ENCODE measurements at places on chromosomes 1 and 21.
A peak's percentile ranks its signal among the peaks of the same experiment; 100 is the strongest.

DNA sequence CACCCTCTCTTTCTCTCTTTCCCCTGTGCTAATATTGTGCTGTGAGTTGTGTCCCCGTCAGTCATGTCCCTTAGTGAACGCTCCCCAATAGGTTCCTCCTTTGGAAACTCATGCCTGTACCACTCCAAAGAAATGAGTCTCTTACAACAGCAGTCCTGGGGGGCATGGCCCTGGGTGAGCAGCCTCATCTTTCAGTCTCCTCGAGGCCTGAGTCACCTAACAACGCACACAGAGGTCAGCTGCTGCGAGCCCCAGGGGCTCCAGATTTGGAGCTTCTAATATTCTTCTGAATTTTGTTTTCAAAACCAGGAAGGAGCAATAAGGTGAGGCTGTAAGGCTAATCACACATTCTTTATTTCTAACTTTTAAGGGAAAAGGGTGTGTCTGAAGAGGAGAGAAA, 30.5 kb upstream of the ZBTB8A start:
- no peak for DNase-seq

GRCh38 chr1:178093951-178094738, at the start of gene RASAL2:
Gene RASAL2 (plus strand): TSS chr1:178094104. CDS start chr1:178094493, 389 bp downstream.
- DNase-seq: no peak

GRCh38 chr1:85824066-85824840, 116.0 kb upstream of the ZNHIT6 start:
- DNase-seq: no peak

- DNase-seq: no peak
These were observed 12.6 kb upstream of the ADORA3 start for GRCh38 chr1:111516005-111516535.

DNA sequence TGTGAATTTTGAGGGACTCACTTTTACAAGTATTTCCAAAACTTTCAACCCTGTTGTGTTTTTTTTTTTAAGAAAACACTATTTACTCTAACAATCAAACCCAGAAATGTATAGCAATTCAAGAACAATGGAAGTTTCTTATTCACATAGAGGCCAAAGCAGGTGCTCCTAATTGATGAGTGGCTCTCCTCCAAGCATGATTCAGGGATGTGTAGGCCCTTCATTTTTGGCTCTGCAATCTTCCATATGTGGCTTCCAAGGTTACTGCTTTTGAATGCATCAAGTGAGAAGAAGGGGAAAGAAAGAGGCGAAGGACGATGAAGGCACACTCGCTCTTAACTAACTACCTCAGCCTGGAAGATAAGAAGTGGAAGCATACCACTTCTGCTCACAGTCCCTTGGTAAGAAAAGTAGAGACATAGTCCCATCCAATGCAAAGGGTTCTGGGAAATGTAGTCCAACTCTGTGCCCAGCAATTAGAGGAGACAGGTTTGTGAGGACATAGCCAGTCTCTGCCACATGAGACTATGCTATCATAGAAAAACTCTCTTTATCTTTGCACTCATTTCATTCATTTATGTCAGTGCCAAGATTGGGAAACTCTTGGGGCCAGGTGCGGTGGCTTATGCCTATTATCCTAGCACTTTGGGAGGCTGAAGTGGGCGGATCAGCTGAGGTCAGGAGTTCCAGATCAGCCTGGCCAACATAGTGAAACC, 46.0 kb downstream of the OPTC start:
- DNase-seq: no peak

DNA sequence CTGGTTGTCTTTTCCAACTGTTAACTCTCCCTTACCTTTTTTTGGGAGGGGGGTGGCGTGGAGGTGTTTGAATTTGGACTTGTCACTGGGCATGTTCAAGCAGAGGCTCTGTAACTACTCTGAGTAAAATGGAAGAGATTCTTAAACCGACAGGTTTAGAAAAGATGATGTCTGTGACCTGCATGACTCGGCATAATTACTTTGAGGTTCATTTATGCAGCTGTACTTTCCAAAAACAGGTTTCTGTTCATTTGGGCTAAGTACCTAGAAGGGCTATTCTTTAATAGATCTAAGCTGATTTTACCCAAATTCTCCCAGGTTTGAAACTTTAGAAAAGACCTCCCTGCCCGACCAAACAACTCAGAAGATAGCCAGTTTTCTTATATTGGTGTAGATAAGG, 80.3 kb downstream of the SLC35A3 start:
- DNase-seq: no peak

DNA sequence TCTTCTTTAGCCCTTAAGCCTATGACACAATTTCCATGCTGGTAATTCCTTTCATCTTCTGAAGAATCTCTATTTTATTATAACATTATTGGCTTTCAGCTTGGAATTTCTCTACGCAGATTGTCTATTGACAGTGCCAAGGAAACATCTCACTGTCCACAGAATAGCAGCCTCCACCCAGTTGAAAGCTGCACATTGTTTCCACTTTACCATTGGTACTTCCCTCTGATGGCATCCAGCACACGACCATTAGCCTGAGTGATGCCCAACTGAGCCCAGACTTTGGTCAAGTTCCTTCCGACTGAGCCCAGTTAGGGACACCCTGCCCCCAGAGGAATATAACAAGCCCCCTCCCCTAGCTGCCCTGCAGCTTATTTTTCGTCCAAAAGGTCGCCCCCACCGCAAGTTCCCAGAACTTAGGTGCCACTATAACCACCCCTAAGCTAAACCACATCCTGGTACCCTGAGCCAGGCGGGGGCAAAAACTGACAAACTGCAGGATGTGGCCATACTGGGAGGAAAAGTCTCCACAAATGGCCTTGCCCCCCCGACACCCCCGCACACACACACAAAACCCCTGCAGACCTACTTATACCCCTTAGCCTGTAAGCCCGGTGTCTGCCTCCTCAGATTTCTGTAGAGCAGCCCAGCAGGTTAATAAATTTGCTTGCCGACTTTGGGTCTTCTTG, 13.2 kb downstream of the GBP5 start:
- DNase-seq: no peak

GRCh38 chr1:31413405-31414001, 490 bp downstream of the SERINC2 start:
- DNase-seq: peak; percentile 55

DNA sequence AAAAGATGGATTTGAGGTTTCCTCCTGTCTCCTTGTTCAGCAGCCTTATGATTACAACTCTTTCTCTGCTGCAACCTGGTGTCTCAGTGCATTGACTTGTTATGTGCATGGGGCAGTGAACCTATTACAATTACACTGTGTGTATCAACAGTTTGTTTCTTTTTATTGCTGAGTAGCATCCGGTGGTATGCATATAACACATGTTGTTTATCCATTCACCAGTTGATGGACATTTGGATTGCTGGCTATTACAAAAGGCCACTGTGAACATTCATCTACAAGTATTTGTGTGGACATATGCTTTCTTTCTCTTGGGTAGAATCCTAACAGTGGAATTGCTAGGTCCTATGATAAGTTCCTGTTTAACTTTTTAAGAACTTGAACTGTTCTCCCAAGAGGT, 65.9 kb downstream of the FMO4 start:
- DNase-seq: no peak

DNA sequence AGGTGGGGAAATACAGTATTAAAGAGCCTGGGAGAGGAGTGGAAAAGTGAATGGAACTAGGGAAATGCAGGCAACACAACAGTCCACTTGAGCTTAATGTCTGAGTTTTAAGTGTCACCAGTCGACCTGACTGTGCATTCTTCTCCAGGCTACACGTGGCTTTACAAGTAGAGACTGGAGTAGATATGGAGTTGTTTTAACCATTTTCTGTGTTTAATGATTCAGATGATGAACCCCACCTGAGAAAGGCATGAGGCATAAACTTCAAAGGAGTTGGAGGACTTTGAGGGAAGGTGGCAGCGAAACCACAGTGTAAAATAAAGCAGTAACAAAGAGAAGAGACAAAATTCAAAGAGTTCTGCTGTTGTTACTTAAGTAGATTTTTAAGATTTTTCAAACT, 12.6 kb downstream of the FUBP1 start:
- DNase-seq: no peak

- DNase-seq: peak; percentile 73
These were observed 71.1 kb downstream of the IER5 start for GRCh38 chr1:181159451-181160140.

GRCh38 chr21:39125752-39126485, 57.3 kb downstream of the PSMG1 start:
- DNase-seq: peak; percentile 43

DNA sequence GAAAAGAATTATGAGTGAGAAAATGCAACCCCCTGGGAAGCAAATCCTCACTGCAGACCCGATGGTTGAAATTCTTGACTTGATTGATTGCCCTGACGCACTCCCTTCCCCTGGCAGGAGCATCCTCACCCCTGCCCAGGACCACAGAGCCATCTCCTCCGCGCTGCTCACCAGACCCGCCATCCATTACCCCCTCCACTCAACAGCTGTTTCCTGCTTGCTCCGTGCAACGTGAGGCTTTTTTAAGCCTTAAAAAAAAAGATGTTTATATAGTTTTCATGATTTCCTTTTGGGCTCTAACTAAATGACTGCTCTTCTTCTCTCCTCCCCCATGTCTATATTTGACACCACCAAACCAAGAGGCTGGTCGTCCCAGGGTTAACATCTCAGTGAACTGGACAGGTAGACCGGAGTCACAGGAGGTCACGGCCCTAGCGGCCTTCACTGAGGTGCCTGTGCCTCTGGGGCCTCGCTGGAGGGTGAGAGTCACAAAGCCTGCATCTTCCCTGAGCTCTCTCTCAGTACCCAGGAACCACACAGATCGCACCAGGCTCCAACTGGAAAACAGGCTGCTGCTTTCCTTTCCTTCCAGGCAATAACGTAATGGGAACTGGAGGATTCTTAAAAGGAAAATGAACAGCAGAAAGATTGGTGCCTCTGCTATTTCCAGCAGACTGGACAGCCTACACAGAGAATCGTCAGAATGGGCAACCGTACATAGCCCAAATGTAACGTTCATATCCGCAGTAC, 49.8 kb downstream of the ZBTB18 start:
- no peak for DNase-seq

- no peak for DNase-seq
These were observed 3.8 kb downstream of the NT5C1A start for GRCh38 chr1:39668111-39668510.

DNA sequence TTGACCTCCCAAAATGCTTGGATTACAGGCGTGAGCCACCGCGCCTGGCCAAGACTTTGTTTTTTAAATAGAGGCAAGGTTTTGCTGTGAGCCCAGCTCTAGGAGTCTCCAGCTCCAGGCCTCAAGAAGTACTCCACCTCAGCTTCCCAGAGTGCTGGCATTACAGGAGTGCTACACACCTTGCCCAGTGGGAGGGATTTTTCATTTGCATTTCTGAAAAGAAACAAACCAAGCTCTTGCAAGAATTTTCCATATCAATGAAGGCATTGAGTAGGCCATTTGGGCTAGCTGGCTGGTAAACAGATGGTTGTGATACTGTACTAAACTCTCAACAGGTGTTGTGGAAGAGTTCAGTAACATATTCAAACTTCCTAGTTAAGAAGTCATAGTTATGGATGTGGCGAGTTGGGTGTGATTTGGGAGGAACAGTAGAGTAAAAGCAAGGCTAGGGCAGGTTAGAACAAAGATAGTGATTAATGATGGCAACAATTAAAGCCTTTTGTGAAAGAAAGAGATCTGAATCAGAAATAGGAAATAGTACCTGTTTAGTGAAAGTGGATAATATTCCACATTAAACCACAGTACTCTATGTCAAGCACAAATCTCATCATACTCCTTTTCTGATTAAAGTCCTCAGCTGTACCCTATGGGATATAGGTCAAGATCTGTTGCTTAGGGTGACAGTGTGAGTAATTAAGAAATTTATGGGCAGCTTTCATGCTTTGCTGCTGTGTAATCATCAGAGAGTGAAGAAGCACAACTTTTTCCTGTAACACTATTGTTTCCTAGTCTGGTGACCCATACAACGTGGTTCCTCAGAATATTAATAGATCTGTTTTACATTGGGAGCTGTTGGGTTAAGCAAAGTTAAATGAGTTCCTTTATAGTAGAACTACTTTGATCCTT, 10.7 kb downstream of the AKIRIN1 start:
- no peak for DNase-seq

DNA sequence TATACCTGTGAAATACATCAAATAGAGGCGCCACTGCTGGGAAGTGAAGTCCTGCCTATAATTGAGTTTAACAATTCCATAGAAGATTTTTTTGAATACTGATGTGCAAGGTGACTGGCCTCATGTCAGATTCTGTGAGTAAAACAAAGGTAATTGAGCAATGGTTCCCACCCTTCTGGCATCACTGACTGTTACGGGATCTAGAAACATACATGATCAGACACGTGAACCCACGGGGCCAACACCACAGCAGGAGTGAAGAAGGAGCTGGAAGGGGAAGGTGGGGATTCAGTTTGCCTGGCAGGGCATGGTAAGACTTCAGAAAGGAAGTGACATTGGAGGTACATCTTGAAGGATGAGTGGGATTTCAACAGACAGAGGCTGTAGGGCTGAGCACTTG, 270.2 kb downstream of the DISC1 start:
- DNase-seq: no peak

DNA sequence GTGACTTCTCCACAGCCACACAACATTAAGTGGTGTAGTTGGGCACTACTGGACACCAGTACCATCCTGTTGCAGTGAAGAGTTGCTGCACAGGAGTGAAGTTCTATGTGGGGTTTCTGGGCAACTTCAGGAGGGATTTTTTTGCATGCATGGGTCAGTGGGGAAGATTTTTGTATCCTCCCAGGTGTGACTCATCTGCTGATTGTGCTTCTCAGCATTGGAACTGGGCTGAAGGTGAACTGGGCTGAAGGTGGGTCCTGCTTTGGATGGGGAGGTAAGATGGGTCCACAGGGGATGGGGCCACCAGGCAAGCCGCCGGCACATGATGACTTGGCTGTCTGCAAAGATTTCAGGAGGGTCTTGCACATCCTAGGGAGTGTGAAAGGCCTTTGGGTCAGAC, 2.6 kb downstream of the SERINC2 start:
- no peak for DNase-seq

DNA sequence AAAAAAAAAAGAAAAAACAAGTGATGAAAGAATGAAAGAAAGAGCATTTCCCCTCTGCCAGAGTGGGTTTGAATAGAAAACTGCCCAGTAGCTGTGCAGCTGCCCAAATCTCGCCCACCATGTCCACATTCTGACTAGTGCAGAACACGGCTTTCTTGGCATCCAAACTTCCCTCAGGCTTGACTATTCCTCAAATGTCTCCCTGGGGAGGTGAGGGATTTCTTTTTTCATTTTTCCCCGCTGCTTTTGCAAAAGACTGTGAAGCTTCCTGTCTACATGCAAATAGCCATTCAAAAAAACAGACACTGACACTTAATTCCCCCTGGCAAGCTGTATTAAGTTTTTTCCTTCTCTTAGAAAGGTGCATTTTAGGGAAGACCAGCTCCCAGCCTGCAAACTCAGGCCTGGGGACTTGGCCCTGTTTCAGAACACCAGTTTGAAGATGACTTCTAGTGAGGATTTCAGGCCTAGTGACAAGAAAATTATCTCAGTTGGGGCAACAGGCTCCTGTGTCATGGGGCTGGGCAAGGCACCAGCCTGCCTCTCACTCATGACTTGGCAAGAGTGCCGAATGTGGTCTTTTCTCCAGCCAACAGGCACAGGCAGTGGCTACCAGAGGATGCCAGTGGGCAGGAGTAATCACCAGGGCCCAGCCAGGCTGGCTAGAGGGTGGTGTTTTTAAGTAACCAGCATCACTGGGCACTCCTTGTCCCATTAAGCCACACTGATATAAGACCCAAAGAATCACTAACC, 178.1 kb upstream of the NFIA start:
- peak; percentile 84 for DNase-seq
